Gastrocnemius medialis (tissue), 4 donors: ENCODE measurements at places on chromosomes 3 and 15. TPM values are rescaled to one million over a fixed set of nuclear protein-coding genes. Genes with fewer than 3 reads are reported as not detected.

Gene CCNB2
- total RNA-seq: not detected

DNA sequence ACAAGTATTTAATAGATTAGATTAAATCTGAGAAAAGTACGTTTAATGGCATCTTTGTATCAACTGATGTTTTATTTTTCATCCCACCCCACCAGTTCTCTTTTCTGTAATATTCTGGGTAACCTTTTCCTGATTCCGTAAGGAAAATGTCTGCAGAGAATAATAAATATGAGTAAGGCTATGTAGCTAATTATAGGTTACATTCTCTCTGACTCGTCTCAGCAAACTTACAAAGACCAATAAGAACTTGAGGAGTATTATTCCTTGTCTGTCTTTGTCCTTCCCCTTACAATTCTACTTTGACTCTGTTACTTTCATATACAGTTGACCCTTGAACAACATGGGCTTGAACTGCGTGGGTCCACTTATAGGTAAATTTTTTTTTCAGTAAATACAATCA is 12.1 kb downstream of the SNAP23 start:
- no peaks in the 10 kb centered on the region for H3K27me3 ChIP-seq
- no peak overlapping the region for H3K27ac ChIP-seq
- H3K4me3 ChIP-seq: no peak overlapping the region
- no peak for DNase-seq

- H3K4me1 ChIP-seq: peaks cover 8% of the 10 kb centered on the region
- no peaks in the 10 kb centered on the region for H3K27me3 ChIP-seq
- no peaks in the 10 kb centered on the region for H3K36me3 ChIP-seq
- no peak overlapping the region for H3K27ac ChIP-seq
Observed at GRCh38 chr15:51161491-51162220, 67.0 kb upstream of the TNFAIP8L3 start.

Gene CGNL1
- 0.85 TPM for total RNA-seq

- no peaks in the 10 kb centered on the region for H3K36me3 ChIP-seq
- no peak overlapping the region for H3K4me3 ChIP-seq
- DNase-seq: peak; percentile 58
- H3K4me1 ChIP-seq: peaks cover 7% of the 10 kb centered on the region
Observed at GRCh38 chr3:81716870-81717509, 44.5 kb downstream of the GBE1 start.

DNA sequence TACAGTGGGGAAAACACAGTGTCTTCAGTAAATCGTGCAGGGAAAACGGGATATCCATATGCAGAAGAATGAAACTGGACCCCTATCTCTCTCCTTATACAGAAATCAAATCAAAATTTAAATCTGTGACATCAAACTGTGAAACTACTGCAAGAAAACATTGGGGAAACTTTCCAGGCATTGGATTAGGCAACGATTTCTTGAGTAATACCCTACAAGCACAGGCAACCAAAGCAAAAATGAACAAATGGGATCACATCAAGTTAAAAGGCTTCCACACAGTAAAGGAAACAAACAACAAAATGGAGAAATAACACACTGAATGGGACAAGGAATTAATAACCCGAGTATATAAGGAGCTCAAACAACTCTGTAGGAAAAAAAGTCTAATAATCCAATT is 165.3 kb downstream of the PLCL2 start:
- peaks cover 26% of the 10 kb centered on the region for H3K4me1 ChIP-seq
- no peaks in the 10 kb centered on the region for H3K27me3 ChIP-seq
- DNase-seq: no peak
- H3K4me3 ChIP-seq: no peak overlapping the region
- H3K27ac ChIP-seq: no peak overlapping the region

GRCh38 chr3:178181784-178182183 is 354.5 kb upstream of the KCNMB2 start:
- no peak overlapping the region for H3K4me3 ChIP-seq
- H3K27me3 ChIP-seq: no peaks in the 10 kb centered on the region
- no peak overlapping the region for H3K27ac ChIP-seq
- no peaks in the 10 kb centered on the region for H3K4me1 ChIP-seq
